Activated CD4-positive, alpha-beta T cell treated with anti-CD3 and anti-CD28 coated beads, Interleukin-2, amount 50 U/mL, for 4 hours (primary cell): ENCODE measurements at places on chromosomes 11 and 22.

DNA sequence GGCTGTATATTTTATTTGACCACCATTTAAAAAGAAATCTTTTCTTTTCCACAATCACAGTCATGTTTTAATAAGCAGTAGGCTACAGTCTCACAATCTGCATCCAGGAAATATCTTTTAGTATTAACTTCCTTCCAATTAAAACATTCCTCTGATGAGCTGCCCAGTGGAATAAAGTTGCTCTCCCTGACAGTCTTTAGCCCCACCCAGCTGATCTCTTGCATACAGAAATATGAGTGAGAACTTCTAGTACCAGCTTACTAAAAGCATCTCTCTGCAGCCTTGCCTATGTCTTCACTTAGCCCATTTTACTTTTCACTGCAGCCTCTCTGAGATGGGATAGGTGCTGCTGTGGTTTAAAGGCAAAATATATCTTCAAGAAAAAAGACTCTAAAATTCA, 143.4 kb upstream of the ANO3 start:
- DNase-seq: no peak

GRCh38 chr22:17085277-17086181, 729 bp downstream of the IL17RA start:
- peak; percentile 47 for DNase-seq

DNA sequence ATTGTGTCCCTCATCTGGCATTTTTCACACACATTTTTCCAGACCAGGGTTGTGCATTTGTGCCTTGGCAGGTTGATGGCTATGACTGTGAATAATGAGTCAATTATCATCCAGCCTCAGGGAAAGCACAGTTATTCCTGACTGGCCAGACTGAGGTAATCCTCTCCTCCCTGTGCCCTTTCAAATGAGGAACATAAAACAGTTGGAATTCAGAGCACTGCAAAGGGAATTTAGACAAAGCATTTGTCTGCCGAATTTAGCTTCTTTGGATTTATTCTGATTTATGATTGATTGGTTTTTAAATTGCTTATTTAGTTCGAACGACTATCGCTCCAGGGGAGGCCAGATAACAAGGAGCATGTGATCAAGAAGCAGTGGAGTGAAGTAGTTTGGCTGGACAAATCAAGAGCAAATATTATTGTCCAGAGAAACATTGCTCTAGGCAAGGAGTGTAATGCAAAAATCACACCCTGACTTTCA, 30.8 kb upstream of the RAG2 start:
- no peak for DNase-seq

- DNase-seq: no peak
Measured at GRCh38 chr11:75056814-75057213, 39.9 kb downstream of the OR2AT4 start.

DNA sequence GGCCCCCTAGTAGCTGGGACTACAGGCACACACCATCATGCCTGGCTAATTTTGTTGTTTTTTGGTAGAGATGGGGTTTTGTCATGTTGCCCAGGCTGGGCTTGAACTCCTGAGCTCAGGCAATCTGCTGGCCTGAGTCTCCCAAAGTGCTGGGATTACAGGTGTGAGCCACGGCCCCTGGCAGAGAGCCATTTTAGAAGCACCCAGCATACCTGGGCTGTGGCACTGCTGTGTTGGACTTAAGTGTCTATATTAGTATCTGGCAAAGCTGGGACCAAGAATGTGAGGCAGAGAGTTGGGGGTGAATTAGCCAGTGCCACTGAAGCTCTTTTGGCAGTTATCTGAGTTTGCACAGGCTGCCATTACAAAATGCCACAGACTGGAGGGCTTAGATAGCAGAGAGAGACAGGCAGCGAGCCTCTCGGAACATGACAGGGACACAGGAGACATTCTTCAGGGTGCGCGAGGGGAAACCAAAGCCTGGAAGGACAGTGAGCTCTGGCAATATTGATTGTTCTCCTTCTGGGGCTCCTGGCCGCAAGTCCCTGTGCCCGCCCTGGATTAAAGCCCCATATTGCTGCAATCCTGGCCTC, 87.7 kb upstream of the ALX4 start:
- DNase-seq: no peak

- peak; percentile 80 for DNase-seq
Measured at GRCh38 chr11:117843666-117844484, 19.3 kb upstream of the FXYD2 start.
